ENCODE measurements at places on chromosomes 4 and X.

DNA sequence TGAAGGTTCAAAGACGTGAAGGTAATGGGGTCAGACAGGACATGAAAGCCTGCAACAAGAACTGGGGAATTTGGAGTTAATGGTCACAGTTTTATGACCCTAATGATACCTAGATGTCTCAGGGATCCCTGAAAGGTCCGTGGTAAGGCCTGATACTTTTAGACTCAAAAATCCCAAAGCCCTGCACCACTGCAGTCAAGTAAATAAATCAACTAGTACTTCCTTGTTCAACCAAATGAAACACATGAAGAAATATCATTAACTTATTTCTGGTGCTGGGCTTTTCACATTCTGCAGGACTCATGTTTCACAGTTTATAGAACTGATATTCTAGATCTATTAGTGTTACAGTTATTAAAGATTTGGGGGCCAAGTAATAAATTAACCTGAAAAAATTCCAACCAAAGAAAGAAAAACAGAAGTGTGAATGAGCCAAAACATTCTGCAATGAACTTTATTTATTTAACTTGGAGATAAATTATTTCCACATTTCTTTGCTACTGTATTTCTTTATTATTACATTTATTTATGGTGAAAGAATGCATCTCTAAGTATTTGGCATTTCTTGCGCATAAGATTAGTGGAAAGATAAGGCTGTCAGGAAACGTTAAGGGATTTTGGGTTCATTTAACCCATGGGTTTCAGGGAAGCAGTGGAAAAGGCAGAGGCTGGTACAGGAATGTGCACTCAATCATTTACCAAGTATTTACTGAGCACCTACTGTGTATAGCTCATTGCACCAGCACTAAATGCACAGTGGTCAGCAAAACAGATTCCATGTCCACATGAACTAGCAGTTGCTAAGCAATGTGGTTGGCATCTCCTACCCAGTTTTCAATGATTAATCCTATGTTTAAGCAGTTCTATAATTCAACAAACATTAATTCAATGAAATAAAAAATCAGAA lies 8.7 kb downstream of the WDFY3 start:
- no peak for DNase-seq

GRCh38 chr4:165905405-165906027 lies 32.5 kb downstream of the TLL1 start:
- no peak for DNase-seq

DNA sequence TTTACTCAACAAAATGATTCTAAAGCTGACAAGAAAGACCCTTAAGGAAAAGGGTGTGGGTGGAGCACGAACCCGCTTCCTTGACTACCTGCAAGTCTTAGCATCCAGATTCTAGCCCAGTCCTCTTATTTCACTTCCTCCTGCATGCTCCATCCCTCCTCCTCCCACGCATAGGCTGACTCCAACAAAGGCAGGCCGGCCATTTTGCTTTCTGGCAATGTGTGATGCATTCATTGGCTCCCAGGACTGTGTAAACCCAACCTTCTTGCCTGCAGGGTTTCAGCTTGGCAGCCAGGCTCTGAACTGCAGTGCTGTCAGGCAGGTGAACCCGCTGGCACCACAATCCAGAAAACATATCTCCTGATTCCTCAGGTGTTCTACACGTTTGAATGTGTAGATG lies 39.3 kb downstream of the RTL9 start:
- no peak for DNase-seq

DNA sequence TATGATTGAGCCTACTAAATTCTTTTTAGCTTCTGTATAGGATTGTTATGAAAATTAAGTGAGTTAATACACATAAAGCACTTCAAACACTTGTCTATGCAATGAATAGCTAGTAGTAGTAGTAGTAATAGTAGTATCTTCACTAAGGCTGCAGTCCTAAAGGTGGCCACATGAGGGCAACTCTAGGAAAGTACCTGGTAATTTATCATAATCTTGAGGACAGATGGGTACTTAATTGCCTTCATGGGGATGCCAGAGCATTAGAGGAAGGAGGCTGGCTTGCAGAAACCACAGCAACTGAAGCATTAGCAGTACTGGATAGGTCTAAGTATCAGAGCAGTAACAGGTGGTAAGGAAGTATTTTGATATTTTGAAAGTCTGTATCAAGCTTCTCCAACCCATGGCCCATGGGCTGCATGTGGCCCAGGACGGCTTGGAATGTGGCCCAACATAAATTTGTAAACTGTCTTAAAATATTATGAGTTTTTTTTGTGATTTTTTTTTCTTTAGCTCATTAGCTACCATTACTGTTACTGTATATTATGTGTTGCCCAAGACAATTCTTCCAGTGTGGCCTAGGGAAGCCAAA lies 17.3 kb downstream of the NIPAL1 start:
- no peak for DNase-seq

GRCh38 chr4:156294577-156294976 lies 340.9 kb upstream of the CTSO start:
- peak; percentile 43 for DNase-seq

- DNase-seq, result no peak
Observed at GRCh38 chrX:130704053-130705038, 198.7 kb downstream of the ENOX2 start.

GRCh38 chr4:38367642-38368174 lies 296.3 kb upstream of the KLF3 start:
- no peak for DNase-seq
